Naive thymus-derived CD4-positive, alpha-beta T cell (primary cell): ENCODE measurements at places on chromosomes 5 and 9. TPM values are rescaled to one million over a fixed set of nuclear protein-coding genes. Genes with fewer than 3 reads are reported as not detected.

SUB1 gene
- 571 TPM for polyA plus RNA-seq

PTGDS gene
- polyA plus RNA-seq, result not detected

HSPB3 gene
- not detected for polyA plus RNA-seq

TAF11L10 gene
- polyA plus RNA-seq, result not detected

GRIN3A gene
- polyA plus RNA-seq, result 0.02 TPM

GRM6 gene
- polyA plus RNA-seq, result not detected

ACSL6 gene
- 13.6 TPM for polyA plus RNA-seq

ORM2 gene
- polyA plus RNA-seq, result not detected

DNA sequence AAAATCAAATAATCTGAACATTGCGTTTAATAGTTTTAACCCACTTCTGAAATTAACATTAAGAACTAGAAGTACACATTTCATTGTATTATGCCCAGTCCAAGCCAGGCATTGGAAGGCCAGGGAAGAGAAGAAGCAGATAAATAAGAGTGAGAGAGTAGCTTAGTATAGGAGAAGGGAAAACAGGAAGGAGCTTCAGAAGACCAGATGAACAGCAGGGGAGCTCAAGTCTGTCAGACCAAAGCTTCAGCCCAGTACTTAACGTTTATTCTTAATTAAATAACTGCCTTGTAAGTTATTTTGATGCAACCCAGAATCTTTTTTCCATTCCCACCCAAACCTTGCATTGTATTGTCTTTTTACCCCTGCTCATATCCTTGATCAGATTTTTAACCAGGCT lies 11.5 kb upstream of the FAM120AOS start:
- H3K4me1 ChIP-seq, result peaks cover 31% of the 10 kb centered on the region
- no peak for DNase-seq
- H3K36me3 ChIP-seq, result no peaks in the 10 kb centered on the region
- no peaks in the 10 kb centered on the region for H3K27me3 ChIP-seq
- H3K27ac ChIP-seq, result no peak overlapping the region
- H3K4me3 ChIP-seq, result no peak overlapping the region

- no peak for DNase-seq
- no peaks in the 10 kb centered on the region for H3K27me3 ChIP-seq
- H3K27ac ChIP-seq, result no peak overlapping the region
- peaks cover 29% of the 10 kb centered on the region for H3K36me3 ChIP-seq
Measured at GRCh38 chr9:129816501-129817435, 7.2 kb downstream of the TOR1A start.

GRCh38 chr5:97148288-97148687 lies 5.9 kb upstream of the LIX1 start:
- no peaks in the 10 kb centered on the region for H3K4me1 ChIP-seq
- H3K4me3 ChIP-seq, result no peak overlapping the region
- no peaks in the 10 kb centered on the region for H3K27me3 ChIP-seq
- no peaks in the 10 kb centered on the region for H3K36me3 ChIP-seq

DNA sequence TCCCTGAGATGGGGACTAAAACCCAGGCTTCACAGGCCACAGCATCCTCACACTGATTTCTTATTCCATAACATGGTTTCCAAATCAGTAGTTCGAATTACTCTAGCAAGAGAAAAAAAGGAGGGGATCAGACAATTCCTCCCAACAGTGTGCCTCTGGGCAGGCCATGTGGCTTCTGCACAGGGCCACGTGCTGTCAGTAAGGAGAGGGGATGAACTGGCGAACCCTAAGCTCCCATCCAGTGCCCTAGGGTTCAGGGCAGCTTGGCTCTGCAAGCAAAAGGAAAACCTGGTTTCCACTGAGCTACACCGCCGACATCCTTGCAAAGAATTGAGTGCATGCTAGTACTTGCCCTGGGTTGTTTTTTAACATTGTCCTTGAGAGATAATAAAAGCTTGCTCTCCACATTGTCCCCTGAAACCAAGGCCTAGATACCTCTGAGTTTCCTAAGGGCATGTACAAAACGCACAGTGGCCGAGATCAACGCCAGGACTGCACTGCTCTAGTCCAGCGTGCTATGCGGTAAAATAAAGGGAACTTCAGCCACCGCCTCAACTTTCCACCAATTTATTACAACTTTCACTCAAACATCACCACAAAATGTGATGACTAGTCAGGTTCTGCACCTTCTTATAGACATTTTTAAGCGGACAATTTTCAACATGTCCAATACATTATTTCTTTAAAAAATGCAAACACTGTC lies 4.5 kb downstream of the CAMSAP1 start:
- no peaks in the 10 kb centered on the region for H3K36me3 ChIP-seq
- DNase-seq, result no peak
- H3K4me1 ChIP-seq, result peaks cover 7% of the 10 kb centered on the region
- H3K27ac ChIP-seq, result no peak overlapping the region
- H3K4me3 ChIP-seq, result no peak overlapping the region

DNA sequence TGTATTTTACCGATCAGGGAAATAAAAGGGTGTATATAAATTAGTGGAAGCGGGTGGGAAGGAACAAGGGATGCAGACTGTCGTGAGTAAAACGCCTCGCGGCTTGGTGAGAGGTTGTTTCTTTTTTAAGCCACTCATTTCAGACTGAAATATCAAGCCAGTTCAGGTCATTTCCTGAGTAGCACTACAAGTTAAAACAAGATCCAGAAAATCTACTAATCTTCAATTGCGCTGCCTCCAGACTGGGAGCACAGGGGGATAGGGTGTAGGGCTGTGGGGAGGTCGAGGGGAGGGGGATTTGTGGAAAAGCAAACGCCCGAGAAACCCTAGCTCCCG lies 140.8 kb downstream of the TSSK1B start:
- peaks cover 11% of the 10 kb centered on the region for H3K4me1 ChIP-seq
- DNase-seq, result peak; percentile 8
- H3K27me3 ChIP-seq, result no peaks in the 10 kb centered on the region

- H3K27me3 ChIP-seq, result no peaks in the 10 kb centered on the region
- DNase-seq, result no peak
- H3K36me3 ChIP-seq, result no peaks in the 10 kb centered on the region
- H3K4me1 ChIP-seq, result no peaks in the 10 kb centered on the region
- H3K27ac ChIP-seq, result no peak overlapping the region
Measured at GRCh38 chr5:94459915-94460314, 158.5 kb downstream of the KIAA0825 start.

DNA sequence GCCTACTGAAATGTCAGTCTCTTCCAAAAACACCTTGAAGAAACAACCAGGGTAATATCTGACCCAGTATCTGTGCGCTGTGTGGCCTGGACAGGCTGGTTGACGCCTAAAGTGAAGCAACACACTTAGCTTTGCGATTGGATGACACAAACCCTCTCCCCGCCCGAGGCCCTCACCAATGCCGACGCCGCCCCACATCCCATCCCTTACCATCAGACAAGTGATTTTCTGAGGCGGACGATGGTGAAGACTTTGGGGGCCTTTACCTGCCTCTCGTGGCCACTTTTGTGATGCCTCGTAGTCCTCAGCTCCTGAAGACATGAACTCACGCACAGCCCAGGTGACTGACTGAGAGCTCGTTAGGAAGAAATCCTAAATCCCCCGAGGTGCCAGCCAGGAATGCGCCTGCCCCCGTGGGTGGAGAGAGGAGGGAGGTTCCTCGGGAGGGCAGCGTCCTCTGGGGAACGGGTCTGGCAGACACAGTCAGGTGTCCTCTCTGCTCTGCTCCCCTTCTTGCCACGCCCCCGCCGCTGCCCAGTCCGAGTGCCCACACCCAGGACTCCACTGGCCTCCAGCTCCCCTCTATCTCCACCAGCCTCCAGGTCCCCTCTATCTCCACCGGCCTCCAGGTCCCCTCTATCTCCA lies 31.0 kb upstream of the RXRA start:
- no peak for DNase-seq
- H3K27me3 ChIP-seq, result no peaks in the 10 kb centered on the region
- H3K4me3 ChIP-seq, result no peak overlapping the region
- H3K27ac ChIP-seq, result no peak overlapping the region
- no peaks in the 10 kb centered on the region for H3K4me1 ChIP-seq

DNA sequence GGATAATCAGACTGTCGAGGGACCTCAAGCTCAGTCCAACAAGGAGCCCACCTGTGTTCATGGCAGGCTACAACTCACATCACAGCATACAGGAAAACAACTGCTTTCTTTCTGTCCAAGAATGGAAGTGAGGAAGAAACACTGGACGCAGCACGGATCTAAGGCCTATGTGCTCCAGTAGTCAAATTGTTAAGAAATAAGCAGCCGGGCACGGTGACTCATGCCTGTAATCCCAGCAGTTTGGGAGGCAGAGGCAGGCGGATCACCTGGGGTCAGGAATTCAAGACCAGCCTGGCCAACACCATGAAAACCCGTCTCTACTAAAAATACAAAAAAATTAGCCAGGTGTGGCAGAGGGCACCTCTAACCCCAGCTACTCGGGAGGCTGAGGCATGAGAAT lies 427.8 kb downstream of the BNC2 start:
- H3K4me3 ChIP-seq, result no peak overlapping the region
- no peak overlapping the region for H3K27ac ChIP-seq
- H3K4me1 ChIP-seq, result no peaks in the 10 kb centered on the region
- no peaks in the 10 kb centered on the region for H3K36me3 ChIP-seq
- DNase-seq, result no peak
- H3K27me3 ChIP-seq, result no peaks in the 10 kb centered on the region

DNA sequence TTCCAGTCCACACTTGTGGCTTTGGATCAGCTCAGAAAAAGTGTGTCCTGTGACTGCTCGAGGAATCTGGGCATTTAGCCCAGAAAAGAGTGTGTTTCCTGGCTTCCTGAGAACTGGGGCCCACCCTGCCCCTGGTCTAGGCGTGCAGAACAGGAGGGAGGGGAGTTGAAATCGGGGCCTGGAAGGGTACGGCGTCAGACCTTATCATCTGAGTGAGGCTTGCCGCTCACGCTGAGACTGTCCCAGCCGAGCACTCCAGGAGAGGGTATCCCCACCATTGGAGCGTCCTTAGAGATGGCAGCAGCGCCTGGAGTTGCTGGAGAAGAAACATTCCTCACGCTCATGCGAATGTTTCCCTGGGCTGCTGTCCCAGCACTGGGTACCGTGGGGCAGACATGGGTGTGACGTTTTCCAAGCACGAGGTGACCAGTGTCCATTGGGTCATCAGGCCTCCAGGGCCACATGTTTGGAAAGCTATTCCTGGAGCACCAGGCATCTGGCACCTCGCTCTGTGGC lies 22.5 kb downstream of the NEK6 start:
- H3K36me3 ChIP-seq, result no peaks in the 10 kb centered on the region
- no peaks in the 10 kb centered on the region for H3K27me3 ChIP-seq
- H3K27ac ChIP-seq, result no peak overlapping the region
- DNase-seq, result no peak
- no peak overlapping the region for H3K4me3 ChIP-seq
- peaks cover 7% of the 10 kb centered on the region for H3K4me1 ChIP-seq
